ENCODE measurements at places on chromosomes 7 and 10.

DNA sequence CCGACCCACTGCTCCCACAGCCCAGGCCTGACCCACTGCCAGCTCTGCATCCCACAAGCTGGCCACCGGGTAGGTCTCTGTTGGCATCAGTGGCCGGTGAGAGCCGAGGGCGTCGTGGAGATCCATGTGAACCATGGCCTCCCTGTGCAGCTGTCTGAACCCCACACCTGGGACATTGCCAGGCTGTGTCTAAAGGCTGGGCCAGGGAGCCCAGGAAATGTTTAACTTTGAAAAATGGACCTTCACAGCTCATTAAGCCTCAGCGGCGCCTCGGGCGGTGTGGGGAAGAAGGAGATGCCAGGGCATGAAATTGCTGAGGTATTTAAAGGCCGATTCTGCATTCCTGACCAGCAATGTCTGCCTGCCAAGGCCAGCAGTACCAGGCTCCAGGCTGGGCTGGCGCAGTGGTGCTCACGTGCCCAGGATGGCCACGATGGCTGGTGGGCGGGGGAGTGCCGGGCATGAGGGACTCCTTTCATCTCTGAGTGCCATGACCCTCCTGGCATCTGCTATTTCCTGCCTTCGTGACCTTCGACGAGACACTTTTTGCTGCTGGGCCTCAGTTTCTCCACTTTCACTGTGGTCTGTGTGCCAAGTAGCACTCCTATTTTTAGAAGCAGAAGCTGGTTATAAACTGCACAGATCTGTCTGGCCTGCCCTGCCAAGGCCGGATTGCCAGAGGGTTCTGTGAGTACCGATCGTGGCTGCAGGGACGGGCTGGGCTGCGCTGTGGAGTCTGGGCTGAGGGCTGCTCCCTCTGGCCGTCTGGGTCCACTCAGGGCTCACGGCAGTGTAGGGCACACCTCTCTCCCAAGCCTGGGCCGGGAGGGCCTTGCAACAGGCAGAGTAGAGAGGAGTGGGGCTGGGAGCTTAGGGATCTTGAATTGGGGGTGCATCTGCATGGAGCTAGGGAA lies 21.8 kb downstream of the ELFN1 start:
- no peak for DNase-seq

GRCh38 chr10:124944982-124945381 lies 3.1 kb downstream of the ZRANB1 start:
- DNase-seq, result no peak

DNA sequence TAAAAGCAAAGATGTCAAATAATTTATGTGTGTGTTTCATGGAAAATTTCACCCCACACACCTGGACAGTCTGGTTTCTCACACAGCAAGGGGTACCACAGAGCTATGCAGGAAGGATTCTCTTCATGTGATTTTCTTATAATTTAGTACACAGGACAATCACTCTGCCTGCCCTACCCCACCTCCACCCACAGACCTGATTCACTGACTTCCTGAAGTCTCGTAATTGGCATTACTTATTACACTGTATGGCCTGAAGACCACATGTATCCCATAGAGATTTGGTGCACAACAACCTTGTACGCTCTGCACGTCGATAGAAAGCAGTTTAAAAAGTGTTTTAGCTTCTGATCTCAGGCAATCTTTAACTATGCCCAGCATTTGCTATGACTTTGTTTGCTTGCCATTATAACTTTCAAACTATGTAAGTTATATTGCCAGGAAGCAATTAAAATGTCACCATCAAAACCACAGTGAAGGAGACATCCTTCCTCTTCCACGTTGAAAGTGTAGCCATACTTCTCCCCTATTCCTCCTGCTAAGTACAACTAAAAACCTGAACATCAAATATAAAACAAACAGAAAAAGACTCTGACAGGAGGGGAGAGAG lies 279.4 kb upstream of the IMMP2L start:
- no peak for DNase-seq

DNA sequence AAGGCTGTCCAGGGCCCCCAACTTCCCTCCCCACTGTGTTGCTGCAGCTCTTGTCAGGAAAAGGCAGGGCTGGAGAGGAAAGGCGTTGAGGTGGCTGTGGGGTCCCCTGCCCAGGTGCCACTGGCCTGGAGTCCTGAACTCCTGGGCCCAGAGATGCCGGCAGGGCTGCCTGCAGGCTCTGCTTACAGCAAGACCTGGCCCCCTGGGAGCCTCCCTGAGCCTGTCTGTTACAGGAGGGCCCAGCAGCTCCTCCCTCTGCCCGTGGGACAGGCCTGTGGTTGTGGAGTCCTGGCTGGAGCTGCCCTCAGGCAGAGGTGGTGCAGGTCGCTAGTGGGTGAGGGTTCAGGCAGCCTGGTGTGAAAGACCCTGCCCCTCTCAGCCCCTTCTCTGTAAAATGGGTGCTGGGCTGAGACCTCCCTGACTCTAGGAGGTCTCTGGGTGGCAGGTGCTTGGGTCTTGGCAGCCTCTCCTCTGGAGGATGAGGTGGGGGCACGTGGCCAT lies 9.9 kb downstream of the ANTXRL start:
- DNase-seq, result no peak

DNA sequence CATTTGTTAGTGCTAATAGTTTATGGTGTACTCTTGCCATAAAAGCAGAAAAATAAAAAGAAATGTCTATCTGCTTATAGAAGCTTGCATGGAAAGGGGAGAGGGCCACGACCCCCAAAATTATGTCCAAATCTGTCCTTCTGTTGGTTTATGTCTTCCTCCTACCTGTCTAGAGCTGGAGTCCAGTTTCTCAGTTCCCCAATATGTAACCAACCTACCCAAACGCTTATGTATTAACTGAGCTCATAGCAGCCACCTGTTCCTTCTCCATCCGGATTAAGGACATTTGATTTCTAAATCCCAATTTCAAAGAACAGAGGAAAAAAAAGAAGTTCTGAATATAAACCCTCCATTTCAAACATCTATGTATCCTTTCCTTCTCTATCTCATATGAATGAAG lies 30.3 kb upstream of the TPK1 start:
- DNase-seq, result no peak

DNA sequence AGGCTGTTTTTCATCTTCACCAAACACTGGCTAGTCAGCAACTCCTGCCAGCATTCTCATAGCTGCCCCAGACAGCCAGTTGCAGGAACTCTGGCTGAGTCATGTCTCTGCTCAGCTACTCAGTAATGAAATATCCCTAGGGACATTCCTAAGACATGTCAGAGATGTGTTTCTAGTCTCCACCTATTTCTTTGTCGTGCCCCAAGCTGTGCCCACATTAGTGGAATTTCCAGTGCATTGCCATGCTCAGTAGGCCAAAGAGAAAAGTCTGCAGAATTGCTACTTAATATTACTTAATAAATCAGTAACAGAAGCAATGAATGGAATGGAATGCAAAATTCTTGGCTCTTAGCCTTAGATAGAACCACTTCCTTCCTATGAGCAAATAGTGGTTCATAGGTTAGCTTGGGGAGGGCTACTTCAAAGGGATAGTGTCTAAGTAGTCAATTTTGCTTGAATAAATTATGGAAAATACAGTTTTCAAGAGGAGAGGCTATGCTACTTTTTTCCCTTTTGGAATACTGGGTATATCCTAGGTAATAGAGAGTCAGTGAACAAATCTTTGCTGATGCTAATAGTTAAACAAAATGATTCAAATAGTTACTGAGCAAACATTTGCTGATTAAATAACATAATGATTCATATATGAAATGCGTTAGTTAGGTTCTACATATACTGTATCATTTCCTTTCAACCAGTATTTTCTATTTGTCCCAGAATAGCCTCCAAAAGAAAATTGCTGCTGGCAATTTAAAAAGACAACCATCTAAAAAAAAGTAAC lies 23.6 kb upstream of the SEMA3C start:
- no peak for DNase-seq

DNA sequence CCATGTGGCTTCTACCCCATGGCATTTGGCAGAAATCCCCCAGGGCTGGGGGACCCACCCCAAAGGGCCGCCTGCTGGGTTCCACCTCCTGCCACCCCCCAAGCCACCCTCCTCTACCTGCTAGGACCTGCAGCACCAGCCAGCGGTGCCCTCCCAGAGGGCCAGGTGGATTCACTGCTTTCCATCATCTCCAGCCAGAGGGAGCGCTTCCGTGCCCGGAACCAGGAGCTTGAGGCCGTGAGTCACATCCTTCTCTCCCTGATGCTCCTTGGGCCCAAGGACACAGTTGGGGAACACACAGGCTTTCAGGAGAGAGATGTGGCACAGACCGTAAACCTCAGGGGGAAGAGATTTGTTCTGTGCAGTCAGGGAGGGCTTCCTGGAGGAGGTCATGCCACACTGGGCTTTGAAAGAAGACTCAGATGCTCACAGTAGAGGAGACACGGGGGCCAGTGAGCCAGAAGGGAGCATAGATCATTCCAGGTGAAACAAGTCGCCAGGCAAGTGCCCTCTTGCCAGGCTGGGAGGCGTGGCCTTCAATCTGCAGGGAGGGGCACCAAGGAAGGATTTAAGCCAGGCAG lies 11.5 kb upstream of the SH2B2 start:
- no peak for DNase-seq

- DNase-seq, result no peak
Measured at GRCh38 chr7:24732646-24733413, 24.4 kb downstream of the GSDME start.

DNA sequence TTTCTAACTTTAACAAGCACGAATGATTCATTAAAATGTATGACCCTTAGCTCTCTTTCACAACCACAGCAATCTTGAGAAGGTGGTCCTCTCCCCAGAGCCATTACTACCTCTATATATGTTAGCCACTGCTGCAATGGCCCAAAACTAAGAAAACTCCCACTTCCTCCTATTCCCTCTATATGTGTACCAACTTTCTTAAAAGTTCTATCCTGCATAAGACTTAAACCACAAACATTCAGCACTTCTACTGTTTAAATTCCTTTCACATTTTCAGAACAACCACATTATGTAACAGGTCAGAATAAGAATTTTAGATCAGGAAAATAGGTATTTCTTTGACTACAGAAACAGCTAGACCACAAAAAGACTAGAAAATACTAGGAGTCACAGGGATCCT lies 36.2 kb downstream of the WASL start:
- DNase-seq, result no peak

DNA sequence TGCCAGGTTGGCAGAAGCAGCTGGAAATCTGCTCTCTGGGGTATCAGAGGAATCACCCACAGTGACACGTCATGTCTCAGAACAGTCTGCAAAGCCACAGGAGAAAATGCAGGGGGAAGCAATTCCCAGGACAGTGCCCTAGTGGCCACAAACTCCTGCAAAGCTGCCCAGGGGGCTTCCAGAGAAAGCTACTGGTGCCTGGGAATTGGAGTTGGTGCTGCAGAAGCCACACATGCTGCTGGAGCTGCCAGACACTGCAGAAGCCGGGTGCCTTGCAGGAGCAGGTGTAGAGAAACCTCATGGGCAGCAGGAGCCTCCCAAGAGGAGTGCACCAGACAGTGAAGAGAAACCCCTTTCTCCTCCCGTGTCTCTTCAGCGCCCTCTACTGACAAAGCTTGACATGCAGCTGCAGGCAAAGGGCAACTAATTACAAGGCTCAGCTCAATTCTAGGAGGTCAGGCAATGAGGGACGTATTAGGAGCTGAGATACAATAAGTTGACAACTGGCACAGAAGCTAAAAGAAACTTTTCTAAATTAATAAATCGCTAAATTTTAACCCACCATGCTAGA lies 30.2 kb upstream of the NUB1 start:
- peak; percentile 42 for DNase-seq

Measured in stimulated activated CD4-positive, alpha-beta T cell treated with anti-CD3 and anti-CD28 coated beads, Interleukin-1b, Interleukin-23, amount 100 ng/mL, for 48 hours (primary cell).